ENCODE measurements at places on chromosomes 11 and 22.

DNA sequence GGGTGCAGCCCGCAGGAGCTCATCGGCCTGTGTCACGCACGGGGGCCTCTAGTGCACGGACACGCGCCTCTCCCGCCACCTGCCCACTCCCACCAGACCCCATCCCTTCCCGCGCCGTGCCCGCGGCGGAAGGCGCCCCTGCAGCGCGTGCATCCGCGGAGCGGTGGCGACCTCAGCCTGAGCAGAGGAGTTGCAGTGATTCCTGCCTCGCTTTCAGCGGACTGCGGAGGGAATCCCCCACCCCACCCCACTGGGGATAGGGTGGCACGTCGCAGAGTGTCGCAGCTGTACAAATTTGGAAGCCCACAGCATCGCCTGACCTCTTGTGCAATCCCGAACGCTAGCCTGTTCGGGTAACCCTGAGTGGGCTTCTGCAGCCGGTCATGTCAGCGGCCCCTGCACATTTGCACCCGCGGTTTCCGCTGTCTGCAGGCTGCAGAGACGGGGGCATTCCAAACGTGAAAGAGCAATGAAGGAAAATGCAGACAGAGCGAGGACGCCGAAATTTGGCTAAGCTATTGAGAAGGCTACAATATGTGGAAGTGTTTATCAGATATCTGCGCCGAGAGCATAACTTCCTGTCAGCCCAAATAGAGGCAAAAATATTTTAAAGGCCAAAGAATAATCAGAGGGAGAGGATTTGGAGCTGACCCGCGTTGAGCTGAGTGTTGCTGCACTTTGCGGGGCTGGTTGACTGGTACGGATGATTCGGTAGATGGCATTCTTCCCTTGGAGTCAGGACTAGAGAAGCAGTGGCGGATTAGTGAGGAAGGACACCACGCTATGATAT is 617 bp upstream of the ARHGAP20 start:
- no peak for DNase-seq

- no peak for DNase-seq
Measured at GRCh38 chr11:650482-650881, 13.4 kb downstream of the DRD4 start.

GRCh38 chr22:28983190-28983589 is 78.4 kb downstream of the C22orf31 start:
- no peak for DNase-seq

DNA sequence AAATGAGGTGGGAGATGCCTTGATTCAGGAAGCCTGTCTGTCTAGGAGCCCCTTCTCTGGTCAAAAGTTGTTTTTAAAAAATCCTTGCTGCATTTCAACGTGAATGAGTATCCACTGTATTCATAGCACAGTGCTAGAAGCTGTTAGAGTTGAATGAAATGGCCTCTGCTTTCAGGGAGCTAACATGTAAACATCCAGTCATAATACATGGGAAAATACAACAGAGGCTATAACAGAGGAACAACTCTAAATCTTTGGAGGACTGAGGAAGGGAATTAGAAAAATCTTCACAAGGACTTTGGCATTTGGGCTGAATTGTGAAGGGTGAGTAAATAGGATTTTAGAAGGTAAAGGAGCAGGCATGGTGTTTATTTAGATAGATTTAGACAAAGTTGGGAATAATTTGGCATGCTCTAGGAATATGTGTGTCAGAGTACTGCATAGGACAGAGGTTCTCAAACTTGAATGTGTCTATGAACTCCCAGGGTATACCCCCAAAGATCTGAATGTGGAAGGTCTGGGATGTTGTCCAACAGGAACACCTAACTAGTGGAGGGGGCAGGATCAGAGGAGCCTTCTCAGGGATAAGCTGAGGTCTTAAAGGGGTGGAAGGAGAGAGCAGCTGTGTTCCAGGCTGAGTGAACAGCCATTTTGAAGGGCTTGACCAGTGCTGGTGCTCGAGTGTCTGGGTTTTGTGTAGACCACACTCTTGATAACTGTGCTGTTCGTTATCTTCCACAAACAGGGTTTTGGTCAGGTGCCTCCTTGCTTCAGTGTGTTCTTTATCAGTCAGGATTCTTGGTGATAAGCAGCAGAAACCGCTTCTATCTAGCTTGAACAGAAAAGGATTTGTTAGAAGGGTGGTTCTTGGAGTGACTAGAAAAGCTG is 12.7 kb downstream of the SREBF2 start:
- DNase-seq = no peak

DNA sequence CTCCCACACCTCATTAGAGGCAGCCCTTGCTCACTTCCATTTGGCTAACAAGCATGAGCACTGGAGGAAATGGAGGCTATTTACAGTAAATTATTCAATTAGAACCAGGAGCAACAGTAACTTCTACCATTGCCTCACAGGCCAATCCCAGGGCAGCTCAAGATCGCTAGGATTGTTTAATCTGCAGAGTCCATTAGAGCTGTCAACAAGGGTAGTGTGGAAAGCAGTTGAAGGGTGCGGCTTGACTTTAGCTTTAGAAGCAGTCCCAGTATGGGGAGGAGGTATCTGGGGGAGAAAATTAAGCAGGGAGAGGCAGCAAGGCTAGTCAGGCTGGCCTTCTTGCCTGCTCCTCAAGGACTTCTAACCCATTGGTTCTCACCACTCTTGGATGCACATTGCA is 38.3 kb upstream of the CYP2R1 start:
- DNase-seq = no peak

GRCh38 chr11:57935402-57936049 is 88.2 kb upstream of the OR9Q1 start:
- no peak for DNase-seq

GRCh38 chr11:3164552-3165151 is 458 bp downstream of the OSBPL5 start:
- no peak for DNase-seq

DNA sequence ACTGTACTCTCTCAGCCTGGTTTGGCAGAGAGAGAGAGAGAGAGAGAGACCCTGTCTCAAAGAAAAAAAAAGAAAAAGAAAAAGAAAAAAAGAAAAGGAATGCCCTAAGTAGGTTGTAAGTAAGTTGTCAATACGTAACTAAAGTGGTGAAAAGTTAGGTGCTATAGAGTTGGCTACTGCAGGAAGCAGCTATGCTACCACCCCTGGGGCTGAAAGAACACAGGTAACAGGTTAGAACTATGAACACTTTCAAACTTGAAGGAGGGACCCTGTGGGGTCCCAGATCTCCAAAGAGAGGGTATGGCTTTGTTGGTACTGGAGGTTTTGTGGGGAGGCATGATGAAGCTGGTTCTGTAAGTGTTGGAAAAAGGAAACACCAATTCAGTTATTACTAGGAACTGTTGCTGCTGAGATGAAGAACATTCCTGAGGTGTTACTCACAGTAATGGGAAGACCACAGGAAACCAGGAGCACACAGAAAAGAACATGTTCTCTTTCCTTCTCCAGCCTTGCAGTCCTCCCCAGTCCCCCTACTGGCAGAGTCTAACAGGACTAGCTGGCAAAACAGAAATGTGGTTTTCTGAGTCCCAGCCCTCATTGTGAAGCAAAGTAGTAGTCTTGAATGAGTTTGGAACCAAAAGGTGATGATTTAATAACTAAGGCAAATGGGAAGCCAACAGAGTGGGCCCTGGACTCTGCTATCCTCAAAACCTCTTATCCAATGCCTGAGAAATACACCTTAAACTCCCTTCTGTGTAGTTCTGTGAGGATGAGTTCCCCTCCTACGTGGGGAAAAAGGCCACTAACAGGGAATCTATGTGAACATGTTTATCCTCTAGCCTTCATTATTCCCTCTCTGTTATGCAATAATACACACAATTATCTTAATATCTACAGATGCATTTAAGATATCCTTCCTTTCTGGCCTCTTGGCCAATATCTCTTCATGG is 427.0 kb upstream of the DDI1 start:
- no peak for DNase-seq

- no peak for DNase-seq
Measured at GRCh38 chr11:60211206-60211605, 28.3 kb upstream of the MS4A6A start.

DNA sequence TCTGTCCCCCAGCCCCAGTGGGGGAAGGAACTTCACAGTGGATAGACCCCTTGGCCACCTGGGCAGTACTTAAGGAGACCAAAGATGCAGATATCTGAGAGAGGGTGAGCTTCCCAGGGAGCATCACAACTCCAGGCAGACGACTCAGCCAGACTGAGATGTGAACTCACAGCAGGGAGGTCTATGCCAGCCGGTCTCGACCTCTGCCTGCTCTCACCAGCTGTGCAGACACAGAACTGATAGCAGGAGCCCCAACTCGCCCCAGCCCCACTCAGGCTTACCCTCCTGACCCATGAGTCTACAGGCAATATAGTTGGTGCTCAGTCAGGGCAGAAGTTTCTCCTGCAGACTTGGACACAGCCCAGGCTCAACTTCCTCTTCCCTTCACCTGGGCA is 29.7 kb upstream of the ACCSL start:
- no peak for DNase-seq

DNA sequence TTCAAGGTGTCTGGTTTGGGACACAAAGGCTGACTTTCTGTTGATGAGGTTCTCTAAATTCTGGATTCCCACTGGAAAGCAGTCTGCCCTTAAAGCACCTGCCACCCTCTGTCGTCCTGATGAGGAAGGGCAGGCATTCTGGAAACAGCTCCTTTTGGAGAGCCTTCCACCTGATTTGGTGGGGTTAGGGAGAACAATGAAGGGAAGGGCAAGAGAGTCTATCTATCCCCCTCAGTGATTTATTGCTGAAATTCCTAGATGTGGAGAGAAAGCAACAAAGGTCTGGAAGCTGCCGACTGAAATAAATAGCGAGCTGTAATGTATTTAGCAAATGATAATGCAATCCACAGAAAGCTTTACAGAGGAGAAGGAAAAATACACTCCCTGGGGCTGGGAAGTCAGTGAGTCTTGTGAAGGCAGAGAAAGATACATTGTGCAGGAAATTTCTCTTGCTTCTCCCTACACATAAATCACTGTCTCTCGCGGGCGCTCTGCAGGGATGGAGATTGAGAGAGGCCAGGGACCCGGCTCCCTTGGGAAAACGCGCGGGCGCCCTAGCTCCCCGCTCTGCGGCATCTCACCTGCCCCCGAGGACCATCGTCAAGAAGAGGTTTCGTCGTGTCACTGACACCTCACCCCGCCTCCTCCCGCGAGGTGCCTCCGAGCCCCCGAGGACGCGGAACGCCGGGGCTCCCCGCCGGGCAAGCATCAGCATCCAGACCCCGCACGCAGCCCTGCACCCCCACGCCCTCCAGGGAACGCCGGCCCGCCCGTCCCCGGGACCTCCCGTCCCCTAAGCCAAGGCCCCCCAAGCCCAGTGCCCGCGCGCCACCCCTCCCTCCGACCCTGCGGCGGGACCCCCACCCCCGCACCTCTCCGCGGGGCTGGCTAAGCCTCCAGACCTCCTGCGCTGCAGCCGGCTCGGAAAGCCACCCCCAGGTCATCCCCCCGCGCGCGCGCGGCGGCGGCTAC is 673 bp downstream of the CDON start:
- DNase-seq = no peak

DNA sequence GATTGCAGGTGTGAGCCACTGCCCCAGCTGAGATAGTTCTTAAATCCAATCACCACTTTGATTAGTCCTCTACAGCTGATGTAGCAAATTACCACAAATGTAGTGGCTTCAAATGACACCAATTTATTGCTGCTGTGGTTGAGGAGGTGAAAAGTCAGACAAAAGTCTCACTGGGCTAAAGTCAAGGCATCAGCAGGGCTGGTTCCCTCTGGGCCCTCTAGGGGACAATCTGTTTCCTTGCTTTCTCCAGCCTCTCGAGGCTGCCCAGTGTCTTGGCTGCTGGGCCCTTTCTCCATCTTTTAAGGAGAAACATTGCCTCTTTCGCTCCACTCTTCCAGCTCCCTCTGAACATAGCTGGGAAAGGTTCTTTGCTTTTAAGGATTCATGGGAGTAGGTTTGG is 50.5 kb upstream of the SHANK2 start:
- no peak for DNase-seq

- no peak for DNase-seq
Measured at GRCh38 chr11:104306862-104307474, 143.0 kb upstream of the PDGFD start.

- DNase-seq = no peak
Measured at GRCh38 chr11:113351480-113351879, 36.1 kb upstream of the ANKK1 start.

- no peak for DNase-seq
Measured at GRCh38 chr11:110479108-110480101, 49.7 kb downstream of the FDX1 start.

DNA sequence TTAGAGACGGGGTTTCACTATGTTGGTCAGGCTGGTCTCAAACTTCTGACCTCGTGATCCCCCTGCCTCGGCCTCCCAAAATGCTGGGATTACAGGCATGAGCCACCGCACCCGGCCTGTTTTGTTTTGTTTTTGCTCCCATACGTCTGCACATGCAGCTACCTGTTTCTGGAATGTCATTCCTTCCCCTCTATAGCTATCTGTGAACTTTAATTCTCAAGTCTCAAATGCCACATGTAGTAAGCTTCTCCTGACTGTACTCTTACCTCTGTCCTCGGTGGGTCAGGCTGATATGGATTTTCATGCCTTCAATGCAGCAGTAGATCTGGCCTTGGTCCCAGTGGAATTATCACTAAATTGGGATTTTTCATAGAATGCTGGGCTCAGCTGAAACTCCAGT is 12.4 kb upstream of the SWAP70 start:
- no peak for DNase-seq

DNA sequence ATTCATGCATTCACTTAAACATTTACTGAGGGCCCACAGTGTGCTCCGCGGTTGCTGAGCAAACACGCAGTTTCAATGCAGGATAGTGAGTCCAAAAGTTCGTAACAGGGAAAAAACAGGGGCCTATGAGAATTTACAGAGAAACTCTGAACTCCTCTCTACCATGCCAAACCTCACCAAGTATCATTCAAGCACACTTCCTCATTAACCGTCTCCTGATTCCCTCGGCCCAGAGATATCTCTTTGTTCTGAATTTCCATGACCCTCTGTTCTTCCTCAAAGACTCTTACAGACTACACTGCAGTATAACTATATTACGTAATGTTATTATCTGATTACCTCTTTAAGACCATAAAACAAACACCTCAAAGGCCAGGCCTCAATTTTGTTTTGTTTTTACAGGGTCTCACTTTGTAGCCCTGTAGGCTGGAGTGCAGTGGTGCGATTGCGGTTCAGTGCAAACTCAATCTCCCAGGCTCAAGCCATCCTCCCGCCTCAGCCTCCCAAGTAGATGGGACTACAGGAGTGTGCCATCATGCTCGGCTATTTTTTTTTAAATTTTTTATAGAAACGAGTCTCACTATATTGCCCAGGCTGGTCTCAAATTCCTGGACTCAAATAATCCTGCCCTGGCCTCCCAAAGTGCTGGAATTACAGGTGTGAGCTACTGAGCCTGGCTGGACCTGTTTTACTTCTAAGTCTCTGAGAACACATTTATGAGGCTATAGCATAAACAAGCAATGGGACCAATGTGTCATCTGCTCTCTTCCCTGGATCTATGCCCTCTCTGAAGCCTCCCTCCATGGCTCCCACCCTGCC is 3.6 kb downstream of the HPS4 start:
- DNase-seq = no peak

DNA sequence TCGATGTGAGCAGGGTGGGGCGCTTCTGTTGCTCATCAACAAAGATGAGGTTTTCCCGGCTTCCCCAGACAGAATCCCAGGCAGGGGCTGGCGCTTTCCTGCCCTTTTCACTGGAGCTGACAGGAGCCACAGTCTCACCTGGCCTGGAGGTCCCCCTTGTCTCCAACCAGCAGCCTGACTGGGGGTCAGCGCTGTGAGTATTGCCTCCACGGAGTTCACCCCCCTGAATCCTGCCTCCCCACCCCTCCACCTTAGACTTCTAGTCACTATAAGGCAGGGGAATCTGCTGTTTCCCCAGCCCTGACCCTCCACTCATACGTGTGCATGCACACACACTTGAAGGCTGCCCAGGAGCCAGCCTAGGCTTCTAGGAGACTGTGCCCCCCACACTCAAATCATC is 58.8 kb upstream of the LYVE1 start:
- DNase-seq = no peak

Data from central memory CD4-positive, alpha-beta T cell (primary cell).